ENCODE measurements at places on chromosomes 16 and 17. TPM values are rescaled to one million over a fixed set of nuclear protein-coding genes. Genes with fewer than 3 reads are reported as not detected.

CLEC3A gene
- total RNA-seq: not detected

RNF112 gene
- total RNA-seq: 3.2 TPM

CBLN1 gene
- 6.1 TPM for total RNA-seq

BFAR gene
- 107 TPM for total RNA-seq

G6PC1 gene
- not detected for total RNA-seq

CD300H gene
- total RNA-seq: not detected

IFI35 gene
- total RNA-seq: 6.7 TPM

HCRT gene
- total RNA-seq: not detected

CDH15 gene
- 72.0 TPM for total RNA-seq

KCNG4 gene
- not detected for total RNA-seq

TSPAN10 gene
- total RNA-seq: 1.0 TPM

ETV4 gene
- total RNA-seq: 4.3 TPM

HSPB9 gene
- total RNA-seq: not detected

CAVIN1 gene
- total RNA-seq: 336 TPM

PTGES3L gene
- 61.5 TPM for total RNA-seq

CEP295NL gene
- 5.9 TPM for total RNA-seq

PLD6 gene
- 11.8 TPM for total RNA-seq

DHRS7C gene
- 115 TPM for total RNA-seq

GRAP gene
- 8.1 TPM for total RNA-seq

CX3CL1 gene
- total RNA-seq: 4.2 TPM

CDH3 gene
- 16.3 TPM for total RNA-seq

KRT13 gene
- total RNA-seq: 1,847 TPM

CCL23 gene
- total RNA-seq: not detected

EIF3C gene
- total RNA-seq: 102 TPM

RAB11FIP4 gene
- total RNA-seq: 2.7 TPM

WIPI1 gene
- total RNA-seq: 74.3 TPM

RNF151 gene
- not detected for total RNA-seq

NUBP2 gene
- 59.2 TPM for total RNA-seq

KRTAP4-3 gene
- total RNA-seq: not detected

C17orf67 gene
- 1.0 TPM for total RNA-seq

SPIRE2 gene
- 2.5 TPM for total RNA-seq

PKMYT1 gene
- total RNA-seq: 12.2 TPM

TMIGD1 gene
- not detected for total RNA-seq

TP53TG3C gene
- total RNA-seq: not detected

METTL22 gene
- 33.4 TPM for total RNA-seq

SLC5A10 gene
- not detected for total RNA-seq

ZFHX3 gene
- 12.7 TPM for total RNA-seq

SYNGR3 gene
- total RNA-seq: 4.7 TPM

TBC1D28 gene
- not detected for total RNA-seq

PLEKHG4 gene
- total RNA-seq: 21.0 TPM

KREMEN2 gene
- total RNA-seq: 5.6 TPM

C1QTNF8 gene
- not detected for total RNA-seq

RHOT2 gene
- total RNA-seq: 34.8 TPM

MT1A gene
- not detected for total RNA-seq

KRT23 gene
- total RNA-seq: 26.3 TPM

TGFB1I1 gene
- 57.7 TPM for total RNA-seq

OTOP2 gene
- not detected for total RNA-seq

KRT27 gene
- not detected for total RNA-seq

SLC12A3 gene
- total RNA-seq: not detected

NPIPA5 gene
- total RNA-seq: not detected

ADAD2 gene
- 0.31 TPM for total RNA-seq

CRYBA1 gene
- total RNA-seq: not detected
